ENCODE measurements at places on chromosomes 2 and 18.

GRCh38 chr18:28065031-28065792 lies 111.7 kb downstream of the CDH2 start:
- no peak for DNase-seq

DNA sequence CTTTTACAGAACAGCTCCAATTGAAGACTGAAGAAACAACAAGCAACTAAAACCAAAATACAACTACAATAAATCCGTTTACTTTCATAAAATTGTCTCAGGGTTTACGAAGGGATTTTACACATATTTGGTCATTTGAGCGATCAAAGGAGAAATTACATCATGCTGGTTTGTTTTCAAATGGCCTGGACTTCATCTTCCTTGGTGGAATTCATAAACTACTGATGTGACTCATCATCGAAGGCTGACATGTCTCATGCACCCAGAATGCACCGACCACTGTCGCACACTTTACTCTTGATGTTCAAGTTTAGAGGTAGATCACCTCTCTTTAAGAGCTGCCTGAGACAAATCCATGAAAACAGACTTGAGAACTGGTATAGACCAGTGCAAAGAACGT lies 25.6 kb upstream of the PMAIP1 start:
- DNase-seq = no peak

DNA sequence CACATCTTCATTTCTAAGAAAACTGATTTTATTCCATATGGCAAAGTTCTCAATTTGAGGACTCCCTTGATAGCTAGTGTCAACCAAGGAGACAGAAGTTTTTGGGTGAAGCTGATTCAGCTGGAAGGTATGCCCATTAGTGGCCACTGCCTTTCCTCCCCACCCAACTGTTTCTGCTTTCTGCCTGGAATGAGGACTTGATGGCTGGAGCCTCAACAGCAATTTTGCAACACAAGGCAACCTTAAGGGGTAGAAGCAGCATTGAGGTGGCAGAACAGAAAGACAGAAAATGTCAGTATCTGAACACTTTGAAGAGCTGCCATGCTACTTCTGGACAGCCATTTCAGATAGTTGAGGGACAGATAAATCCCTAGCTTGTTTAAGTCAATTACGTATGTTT lies 47.0 kb downstream of the INHBB start:
- no peak for DNase-seq

DNA sequence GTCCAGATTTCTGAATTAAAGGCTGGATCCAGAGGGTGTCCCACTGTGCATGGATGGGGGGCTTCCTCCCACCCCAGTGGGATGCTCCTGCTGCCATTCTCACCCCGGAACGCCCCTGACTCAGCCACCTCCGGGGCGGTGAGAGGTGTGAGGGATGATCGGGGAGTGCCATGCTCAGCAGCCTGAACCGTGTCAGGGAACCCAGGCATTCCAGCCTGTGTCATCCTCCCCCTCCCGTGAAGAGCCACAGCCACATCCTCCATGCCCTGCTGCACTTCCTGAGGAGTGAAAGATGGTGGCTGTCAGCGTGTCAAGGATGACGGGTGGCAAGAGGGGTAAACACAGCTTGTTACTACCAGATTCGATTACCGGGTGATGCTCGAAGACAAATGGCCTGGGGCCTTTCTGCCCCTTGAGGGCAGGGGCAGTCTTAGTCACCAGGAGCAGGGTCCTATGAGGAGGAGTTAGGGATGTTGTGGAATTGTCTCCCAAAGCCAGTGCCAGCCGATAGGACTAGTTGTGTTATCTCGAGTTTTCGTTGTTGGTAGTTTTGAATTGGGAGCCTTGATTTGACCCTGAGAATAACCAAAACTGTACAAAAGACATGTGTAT lies 80.8 kb downstream of the TCF7L1 start:
- DNase-seq = no peak

GRCh38 chr2:104793966-104794365 lies 59.9 kb upstream of the POU3F3 start:
- no peak for DNase-seq

GRCh38 chr18:37397814-37398213 lies 167.8 kb downstream of the CELF4 start:
- DNase-seq = no peak

DNA sequence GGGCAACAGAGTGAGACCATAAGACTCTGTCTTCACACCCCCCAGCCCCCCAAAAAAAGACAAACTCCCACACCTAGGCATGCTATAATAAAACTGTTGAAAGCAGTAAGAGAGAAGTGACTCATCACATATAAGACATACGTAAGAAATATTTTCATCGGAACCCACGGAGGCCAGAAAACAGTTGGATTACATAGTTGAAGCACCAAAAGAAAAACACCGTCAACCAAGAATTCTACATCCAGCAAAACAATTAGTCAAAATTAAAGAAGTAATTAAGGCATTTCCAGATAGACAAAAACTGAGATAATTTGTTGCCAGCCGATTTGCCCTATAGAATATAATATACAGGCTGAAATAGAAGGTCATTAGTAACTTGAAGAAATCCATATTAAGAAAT lies 128.7 kb downstream of the VAPA start:
- no peak for DNase-seq

DNA sequence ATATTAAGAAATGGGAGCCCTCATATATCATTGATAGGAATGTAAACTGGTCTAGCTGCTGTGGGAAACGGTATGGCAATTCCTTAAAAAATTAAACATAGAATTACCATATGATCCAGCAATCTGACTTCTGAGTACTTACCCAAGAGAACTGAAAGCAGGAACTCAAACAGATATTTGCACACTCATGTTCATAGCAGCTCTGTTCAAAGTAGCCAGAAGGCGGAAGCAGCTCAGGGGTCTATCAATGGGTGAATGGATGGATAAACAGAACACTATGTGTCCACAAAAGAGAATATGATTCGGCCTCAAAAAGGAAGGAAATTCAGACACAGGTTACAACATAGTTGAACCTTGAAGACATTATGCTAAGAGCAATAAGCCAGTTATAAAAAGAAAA lies 135.7 kb upstream of the NDUFV2 start:
- no peak for DNase-seq

DNA sequence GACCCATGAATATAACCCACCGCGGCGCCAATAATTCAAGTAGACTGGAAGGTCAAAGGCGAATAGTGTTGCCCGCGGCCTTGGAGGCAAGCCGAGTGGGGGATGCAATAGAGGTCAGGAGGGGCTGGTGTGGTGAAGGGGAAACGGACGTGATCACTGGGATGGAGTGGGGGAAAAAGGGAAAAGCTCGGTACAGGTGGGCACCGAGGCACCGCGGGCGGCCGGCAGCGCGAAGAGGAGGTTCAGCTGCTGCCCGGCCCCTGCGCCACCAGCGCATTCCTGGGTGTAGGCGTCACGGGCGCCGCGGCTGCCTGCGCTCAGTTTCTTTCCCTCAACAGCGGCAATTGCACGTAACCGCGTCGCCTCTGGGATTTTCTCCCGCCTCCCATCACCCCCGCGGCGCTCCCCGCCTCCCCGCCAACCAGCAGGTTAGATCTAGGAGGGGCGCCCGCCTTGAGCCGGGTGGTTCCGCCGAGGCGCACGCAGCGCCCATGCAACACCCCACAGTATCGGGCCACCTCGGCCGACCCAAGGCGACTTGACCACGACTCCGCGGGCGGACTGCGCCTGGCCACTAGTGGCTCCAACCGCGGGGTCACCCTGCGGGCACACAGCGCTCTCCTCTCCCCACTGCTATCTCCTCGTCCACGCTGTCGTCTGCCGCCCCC lies 1.5 kb downstream of the RND3 start:
- no peak for DNase-seq

GRCh38 chr2:172135446-172135845 lies 32.7 kb upstream of the DLX2 start:
- no peak for DNase-seq

DNA sequence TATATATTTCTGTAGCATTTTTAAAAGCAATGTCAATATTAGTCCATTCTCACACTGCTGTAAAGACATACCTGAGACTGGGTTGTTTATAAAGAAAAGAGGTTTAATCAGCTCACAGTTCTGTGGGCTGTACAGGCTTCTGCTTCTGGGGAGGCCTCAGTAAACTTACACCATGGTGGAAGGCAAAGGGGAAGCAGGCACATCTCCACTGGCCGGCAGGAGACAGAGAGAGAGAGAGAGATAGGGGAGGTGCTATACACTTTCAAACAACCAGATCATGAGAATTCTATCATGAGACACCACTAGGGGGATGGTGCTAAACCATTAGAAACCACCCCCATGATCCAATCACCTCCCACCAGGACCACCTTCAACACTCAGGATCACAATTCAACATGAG lies 43.1 kb downstream of the CHMP3 start:
- DNase-seq = no peak

DNA sequence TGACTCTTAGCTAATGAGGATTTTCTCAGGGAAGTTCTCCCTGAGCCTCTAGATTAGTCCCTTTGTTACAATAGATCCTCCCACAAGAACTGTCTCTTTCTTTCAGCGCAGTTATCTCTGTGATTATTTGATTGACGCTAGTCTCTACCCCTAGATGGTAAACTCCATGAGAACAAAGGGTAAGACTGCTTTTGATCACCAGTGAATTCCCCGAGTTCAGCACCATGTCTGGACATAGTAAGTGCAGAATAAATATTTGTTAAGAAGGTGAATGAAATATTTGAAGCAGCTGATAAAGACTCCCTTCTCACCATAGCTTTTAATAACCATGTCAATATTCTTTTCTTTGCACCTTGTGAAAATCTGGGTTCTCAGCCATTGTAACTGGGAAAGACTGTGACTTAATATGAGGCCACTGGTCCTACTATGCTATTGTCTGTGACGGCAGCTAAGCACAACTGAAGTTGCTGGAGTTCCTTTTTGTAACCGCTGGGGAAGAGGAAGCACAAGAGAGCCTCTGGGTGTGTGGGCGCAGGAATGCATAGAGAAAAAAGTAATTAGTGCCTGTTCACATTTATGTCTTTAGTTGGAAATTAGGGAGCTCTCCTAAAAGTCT lies 214.7 kb downstream of the TGIF1 start:
- no peak for DNase-seq

DNA sequence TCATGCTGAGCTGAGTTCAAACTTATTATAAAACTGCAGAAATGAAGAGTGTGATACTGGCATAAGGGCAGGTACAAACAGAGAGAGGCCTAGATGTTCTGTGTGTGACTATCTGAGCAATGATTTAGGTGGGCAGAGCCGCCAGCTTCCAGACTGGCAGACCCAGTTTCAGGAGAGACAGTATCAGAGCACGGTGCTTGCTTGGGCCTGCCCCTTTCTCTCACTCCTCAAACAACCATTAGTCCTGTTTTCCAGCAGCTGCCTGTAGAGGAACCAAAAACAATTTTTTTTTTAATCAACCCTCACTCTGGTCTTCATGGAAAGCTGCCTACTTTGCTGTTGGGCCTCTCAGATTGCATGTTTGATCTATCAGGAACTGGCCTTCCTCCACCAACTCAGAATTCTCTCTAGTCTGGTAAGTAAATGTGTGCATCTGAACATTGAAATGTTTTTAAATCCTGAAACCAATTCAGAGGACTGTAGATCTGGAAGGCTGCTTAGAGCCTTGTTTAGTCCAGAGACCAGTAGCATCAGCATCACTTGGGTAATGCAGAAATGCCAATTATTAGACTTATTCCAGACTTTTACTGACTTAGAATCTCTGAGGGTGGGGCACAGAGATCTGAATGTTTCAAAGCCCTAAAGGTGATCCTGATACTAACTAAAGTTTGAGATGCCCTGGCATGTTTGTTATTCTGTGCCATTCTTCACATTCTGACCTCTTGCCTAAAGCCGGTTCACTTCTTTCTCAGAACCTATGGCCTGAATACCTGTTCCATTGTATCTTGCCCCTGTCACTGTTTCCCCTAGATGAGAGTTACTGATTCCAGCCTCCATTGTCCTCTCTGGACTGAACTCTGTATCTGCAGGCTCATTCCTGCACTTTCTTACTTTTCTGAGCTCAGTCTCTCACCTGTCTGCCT lies 24.8 kb upstream of the CRIM1 start:
- no peak for DNase-seq

- no peak for DNase-seq
Observed at GRCh38 chr2:227608561-227609338, 5.9 kb downstream of the SCYGR3 start.

DNA sequence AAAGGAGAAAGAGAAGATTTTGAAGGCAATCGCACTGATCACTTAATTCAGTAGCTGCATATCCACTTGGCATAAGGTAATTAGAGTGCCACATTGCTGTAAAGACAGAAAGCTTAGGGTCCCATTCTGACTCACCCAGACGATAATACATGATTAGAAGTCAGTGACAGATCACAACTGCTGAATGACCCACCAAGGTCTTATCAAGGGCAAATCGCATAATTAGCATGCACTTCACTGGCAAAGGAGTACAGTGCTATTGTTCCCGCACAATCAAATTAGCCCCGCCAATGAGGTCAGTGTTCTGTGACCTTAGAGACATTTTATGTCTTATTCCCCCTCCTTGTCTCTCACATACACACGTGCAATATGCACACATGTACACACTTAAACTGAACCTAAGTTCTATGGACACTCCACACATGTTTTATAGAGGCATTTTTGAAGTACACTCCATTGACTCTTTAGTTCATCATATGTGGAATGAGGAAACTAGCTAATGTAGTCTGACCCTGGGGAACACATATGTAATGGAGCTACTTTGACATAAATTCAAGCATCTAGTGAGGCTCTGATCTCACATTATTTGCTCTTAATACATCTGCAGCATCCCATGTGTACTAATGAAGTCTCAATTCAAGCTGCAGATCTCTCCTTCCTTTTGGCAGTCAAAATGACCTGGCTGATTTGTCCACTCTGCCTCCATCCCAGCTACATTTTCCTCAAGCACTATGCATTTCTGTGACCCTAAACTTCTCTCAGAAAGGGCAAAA lies 673.8 kb upstream of the FANCL start:
- DNase-seq = no peak

GRCh38 chr2:196365923-196366322 lies 194.5 kb upstream of the STK17B start:
- DNase-seq = no peak

DNA sequence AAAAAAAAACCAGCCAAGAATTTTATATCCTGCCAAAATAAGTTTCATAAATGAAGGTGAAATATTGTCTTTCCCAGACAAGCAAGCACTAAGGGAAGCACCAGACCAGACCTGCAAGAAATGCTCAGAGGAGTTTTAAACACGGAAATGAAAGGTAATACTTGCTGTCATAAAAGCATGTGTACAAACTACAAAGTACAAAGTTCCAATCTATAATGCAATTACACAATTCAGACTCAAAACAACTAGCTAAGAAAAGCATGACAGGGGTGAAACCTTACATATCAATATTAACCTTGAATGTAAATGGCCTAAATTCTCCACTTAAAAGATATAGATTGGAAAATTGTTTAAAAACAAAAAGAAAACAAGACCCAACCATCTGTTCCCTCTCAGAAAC lies 45.0 kb upstream of the ASXL3 start:
- DNase-seq = no peak

Data from D721Med (cell line).